Activated naive CD4-positive, alpha-beta T cell treated with anti-CD3 and anti-CD28 coated beads, Interleukin-2, amount 10 ng/mL, durations not matched to agents 7 days and 5 days (primary cell): ENCODE measurements at places on chromosomes 5 and 9.

GRCh38 chr9:87542141-87542540 is 44.5 kb downstream of the DAPK1 start:
- DNase-seq = no peak

- DNase-seq = no peak
Observed at GRCh38 chr9:110110154-110110553, 97.8 kb downstream of the C9orf152 start.

DNA sequence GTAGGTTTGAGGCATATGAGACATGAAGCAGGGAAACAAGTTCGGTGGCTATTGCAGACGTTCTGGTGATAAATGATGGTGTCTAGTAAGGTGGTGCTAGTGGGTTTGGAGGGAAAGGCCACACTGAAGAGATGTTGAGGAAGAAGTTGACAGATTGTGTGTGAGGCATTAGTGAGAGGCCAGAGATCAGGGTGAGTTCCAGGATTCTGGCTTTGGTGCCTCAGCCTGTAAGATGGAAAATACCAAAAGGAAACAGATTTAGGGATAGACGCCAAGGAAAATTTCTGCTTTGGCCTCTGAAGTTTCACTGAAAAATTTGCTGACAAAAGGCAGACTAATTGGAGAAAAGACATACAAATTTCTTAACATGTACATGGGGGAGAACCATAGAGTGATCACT is 6.4 kb upstream of the PAIP1 start:
- no peak for DNase-seq

GRCh38 chr9:7212101-7212500 is 454.3 kb downstream of the KDM4C start:
- no peak for DNase-seq

- DNase-seq = peak; percentile 57
Observed at GRCh38 chr9:137878146-137878941, 762 bp downstream of the CACNA1B start.

DNA sequence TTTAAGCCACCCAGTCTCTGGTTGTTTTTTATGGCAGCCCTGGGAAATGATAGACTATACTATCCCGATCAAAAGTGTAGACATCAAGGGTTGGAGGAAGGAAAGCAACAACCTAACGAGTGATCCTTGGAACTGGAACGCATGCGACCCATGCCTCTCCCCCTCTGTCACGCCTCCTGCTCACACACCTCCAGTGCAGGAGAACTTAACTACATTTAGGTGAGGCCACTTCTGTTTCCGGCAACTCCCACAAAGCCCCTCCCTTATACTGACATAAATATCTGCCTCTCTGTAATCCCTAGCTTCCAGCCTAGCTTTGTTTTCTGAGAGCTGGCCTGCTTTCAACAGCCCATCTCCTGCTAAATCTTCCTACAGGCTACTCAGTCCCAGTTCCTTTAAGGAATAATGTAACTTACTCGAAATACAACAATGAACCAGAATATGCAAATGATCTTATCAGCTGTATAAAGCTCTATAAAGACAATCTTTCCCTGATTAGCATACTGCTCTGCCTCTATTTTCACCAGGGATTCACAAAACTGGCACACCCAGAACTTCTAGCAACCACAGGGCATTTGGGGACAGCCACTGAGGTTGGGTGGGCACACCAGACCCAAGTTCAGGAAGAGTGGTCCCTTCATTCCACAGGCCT is 73.9 kb downstream of the GABBR2 start:
- DNase-seq = no peak

- no peak for DNase-seq
Observed at GRCh38 chr5:100641833-100642232, 106.7 kb downstream of the FAM174A start.

GRCh38 chr5:177500685-177501522 is 3.5 kb upstream of the PDLIM7 start:
- DNase-seq = peak; percentile 89

DNA sequence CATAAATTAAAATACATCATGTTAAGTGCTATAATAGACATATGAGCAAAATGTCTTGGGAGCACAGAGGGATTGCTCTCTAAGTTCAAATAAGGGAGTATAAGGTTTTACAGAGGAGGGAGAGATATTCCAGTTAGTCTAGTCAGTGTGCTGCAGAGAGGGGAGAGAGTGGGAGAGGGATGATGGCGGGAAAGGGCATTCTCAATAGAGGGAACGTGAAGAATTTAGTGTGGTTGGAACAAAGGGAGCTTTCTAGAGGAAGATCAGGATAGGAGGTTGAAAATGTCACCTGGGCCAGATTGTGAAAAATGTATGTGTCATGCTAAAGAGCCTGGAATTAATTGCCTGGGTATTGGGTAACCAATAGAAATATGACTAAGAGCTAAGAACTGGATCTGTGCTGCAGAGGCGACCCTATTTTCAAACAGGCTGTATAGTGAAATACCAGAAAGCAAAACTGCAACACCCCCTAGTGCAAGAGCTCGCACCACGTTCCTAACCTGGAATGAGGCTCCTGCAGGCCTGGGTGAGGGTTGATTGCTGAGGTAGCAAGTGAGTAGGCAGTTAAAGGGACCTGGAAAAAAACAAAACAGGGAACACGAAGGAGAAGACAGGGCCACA is 791.8 kb upstream of the C9orf72 start:
- DNase-seq = no peak

DNA sequence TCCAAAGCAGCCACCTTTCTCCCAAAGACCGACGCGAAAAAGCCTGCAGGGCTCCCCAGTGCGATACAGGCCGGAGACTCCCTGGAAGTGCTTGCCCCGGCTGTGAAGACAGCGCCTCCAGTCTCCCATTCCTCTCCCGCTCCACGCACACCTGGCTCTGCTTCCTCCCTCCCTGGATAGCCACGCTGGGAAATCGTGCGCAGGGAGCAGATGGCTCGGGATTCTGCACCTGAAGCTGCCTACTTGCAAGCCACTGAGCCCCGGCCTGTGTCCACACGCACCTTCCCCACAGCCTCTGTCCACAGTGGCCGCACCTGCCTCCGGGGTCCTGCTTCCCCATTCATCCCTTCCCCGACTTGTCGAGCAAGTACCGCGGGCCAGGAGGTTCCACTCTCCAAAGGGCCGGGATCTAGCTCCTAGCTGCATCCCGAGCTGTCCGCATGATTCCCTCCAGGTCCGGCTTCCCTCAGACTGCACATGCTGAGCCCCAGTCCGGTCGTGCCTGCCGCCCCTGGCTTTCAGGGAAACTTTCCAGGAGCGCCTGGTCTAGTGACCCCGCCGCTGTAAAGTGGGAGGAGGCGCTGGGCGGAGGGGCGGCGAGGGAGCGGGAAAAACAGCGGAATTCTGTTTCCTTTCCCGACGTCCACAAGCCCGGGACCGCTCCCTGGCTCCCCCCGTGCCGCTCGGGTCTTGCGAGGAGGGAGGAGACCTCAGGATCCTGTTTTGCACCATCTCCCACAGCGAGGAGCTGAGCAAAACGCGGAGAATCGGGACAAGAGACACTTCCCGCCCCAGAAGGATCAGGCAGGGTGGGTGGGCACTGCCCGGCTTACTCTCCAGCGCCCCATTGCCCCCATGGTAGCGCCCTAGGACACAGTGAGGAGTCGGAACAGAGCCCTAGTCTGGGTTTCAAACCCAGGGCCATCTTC is 2.0 kb downstream of the SEMA6A start:
- DNase-seq = no peak

GRCh38 chr5:121031491-121031890 is 567.4 kb downstream of the PRR16 start:
- no peak for DNase-seq

- no peak for DNase-seq
Observed at GRCh38 chr5:80739057-80739456, 84.3 kb upstream of the DHFR start.

GRCh38 chr5:96873449-96873848 is 2.9 kb upstream of the ERAP2 start:
- DNase-seq = no peak

DNA sequence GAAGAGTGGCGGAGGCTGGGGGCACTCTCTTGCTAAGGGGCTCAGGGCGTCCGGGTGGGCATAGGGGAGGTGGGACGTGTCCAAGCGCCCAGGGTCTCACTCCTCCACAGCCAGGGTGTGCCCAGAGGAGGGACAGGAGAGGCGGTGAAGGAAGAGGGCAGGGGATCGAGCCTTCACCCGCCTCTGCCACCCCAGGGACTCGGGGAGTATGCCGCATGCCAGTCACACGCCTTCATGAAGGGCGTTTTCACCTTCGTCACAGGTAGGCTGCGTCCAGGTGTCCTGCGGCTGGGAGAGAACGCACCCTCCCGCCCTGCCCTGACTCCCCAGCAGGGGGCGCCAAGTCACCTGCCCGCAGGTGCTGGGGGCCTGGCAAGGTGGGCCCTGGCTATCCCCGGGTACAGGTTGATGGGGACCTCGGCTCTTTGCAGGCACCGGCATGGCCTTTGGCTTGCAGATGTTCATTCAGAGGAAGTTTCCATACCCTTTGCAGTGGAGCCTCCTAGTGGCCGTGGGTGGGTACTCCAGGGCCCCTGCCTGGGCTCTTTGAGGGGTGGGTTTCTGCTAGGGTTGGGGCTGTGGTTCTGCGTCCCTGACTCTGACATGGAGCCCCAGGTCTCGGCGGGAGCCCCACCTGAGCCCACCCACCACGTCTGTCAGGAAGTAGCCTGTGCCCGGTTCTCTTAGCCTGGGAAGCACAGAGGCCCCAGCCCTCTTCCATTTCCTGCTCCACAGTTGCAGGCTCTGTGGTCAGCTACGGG is 552 bp downstream of the TMEM141 start:
- peak; percentile 79 for DNase-seq

DNA sequence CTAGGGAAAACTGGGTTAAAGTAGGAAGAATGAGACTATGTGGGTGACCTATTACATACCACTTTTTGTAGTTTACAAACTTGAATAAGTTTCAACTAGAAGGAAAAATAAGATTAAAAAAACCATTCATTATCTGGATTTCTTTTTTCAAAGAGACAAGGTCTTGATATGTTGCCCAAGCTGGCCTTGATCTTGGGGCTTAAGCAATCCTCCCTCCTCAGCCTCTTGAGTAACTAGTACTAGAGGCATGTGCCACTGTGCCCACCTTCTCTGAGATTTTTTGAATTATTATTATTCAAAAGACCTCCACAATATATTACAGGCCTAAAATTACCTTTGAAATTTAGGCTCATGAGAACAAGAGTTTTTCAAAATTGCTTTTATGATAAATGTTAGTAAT is 63.2 kb downstream of the NR2F1-AS1 start:
- no peak for DNase-seq

DNA sequence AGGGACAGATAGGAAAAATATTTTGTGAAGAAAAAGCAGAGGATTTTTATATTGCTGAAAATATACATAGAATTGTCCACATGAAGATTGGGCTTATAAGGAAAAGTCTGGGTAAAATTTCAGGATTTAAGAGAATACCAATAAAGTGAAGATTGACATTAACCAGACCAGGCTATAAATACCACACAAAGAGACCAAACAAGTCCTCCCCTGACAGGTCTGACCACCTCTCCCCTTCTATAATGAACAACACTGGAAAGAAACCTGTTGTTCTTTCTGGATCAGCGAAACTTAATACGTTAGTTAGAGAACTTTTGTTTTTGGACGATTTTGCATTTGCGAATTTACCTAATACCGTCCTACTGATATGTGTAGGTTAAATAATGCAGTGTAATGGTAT is 138.3 kb downstream of the ISL1 start:
- no peak for DNase-seq

DNA sequence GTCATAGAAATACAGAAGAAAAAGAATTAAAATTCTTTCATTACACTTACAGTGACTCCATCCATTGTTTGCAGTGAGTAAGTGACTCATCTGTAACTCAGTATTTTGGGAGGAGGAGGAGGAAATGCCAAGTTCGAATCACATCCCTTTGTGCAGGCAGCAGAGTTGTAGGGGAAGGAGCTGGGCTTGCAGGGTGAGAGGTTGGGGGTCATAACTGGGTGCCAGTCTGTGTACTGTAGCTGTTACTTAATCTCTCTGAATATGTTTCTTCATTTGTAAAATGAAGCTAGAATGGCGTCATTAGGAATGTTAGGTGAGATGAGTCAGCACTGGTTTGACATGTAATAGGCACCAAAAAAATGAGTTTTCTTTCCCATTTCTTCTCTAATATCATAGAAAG is 235.7 kb upstream of the ADAMTSL1 start:
- no peak for DNase-seq

GRCh38 chr9:117664419-117664818 is 39.8 kb upstream of the TLR4 start:
- no peak for DNase-seq

DNA sequence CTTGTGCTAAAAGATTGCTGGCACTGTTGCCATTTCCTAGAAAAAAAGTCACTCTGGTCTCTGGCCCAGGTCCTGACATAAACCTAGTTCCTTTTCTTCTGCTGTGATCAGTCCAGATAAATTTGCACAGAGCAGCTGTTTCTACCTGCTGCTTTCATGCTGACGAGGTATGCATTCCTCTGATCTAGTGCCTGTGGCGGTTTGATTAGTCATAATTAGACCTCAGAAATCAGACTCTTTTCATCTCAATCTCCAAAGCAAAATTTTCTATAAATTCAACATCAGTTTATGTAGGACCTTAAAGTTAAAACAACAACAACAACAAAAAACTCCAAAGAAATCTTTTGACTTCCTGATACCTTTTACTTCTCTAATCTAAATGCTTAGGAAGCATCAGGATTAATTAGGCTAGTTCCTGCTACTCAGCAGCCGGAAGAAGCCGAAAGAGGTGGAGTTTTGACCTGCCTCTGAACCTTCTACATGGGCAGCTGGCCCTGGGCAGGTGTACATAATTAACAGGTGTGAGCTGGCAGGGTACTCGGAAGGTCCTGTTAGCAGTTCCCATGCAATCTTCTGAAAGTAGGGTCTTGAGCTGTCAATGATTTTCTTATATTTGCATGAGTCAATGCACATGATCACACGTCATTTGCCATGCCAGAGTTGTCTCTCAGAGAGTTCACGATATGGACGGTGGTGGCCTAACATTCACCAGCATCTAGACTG is 83.3 kb upstream of the CCDC112 start:
- DNase-seq = no peak

GRCh38 chr5:54653956-54654614 is 136.5 kb downstream of the SNX18 start:
- DNase-seq = no peak

- no peak for DNase-seq
Observed at GRCh38 chr9:119818726-119819435, 449.6 kb upstream of the BRINP1 start.

- DNase-seq = no peak
Observed at GRCh38 chr9:34892886-34893285, 65.2 kb upstream of the PHF24 start.

DNA sequence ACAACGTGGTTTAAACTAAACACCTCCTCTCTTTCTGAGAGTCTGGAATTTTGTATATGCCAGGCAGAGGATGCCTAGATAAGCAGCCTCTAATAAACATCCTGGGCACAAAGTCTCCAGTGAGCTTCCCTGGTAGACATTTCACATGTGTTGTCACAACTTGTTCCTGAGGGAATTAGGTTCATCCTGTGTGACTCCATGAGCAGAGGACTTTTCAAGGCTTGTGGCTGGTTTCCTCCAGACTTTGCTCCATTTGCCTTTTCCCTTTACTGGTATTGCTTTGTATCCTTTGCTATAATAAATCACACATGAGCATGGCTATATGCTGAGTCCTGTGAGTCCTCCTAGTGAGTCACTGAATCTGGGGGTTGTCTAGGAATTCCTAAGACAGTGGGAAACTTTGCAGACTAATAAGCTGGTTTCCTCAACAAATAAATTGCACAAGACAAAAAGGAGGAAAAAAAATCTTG is 77.4 kb downstream of the NR2F1-AS1 start:
- DNase-seq = no peak
